ENCODE measurements at places on chromosomes 3 and 15. TPM values are rescaled to one million over a fixed set of nuclear protein-coding genes. Genes with fewer than 3 reads are reported as not detected.

SLC2A2 gene
- not detected for polyA plus RNA-seq

- DNase-seq: no peak
Observed at GRCh38 chr3:171186817-171187500, 160.4 kb upstream of the SLC2A2 start.

SLITRK3 gene
- 0.29 TPM for polyA plus RNA-seq

DNA sequence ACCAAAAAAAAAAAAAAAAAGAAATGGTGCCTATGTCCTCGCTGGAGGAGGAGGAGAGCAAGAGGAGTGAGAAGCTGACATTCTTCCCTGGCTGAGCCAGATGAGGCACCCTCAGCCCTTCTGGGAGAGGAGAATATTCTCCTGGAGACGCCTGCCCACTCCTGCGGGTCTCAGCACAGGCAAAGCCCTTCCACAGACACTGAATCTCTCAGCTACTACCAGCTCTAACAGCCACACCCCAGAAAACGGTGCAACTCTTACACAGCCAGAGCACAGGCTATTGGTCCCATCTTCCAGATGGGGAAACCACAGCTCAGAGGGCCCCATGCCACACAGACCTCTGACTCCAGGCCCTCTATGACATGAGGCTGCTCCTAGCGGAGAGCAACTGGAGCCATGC, 5.7 kb downstream of the RASL12 start:
- DNase-seq: no peak

CCDC33 gene
- 0.07 TPM for polyA plus RNA-seq

GRCh38 chr15:100284701-100285100, 57.1 kb downstream of the ADAMTS17 start:
- peak; percentile 71 for DNase-seq

- DNase-seq: no peak
Observed at GRCh38 chr15:36667296-36667695, 87.9 kb downstream of the CDIN1 start.

CASR gene
- polyA plus RNA-seq: not detected

- DNase-seq: no peak
Observed at GRCh38 chr3:138688871-138689299, 80.3 kb downstream of the FAIM start.

PLA2G4F gene
- 1.1 TPM for polyA plus RNA-seq

GRCh38 chr3:3081381-3082233, 28.6 kb downstream of the IL5RA start:
- DNase-seq: no peak

DNA sequence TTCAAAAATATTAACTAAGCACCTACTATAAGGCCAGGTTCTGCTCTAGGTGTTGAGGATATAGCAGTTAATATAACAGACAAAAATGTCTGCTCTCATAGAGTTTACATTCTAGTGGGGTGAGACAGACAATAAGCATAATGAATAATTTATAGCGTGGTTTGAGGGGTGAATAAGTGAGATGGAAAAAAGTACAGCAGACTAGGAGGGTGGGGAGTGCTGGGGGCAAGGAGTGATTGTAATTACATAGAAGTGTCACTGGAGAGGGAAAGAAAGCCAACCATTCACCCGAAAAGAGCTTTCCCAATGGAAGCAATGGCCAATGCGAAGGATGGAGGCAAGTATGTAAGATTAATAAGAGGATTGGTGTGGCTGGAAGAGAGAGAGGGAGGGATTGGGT, 552.9 kb upstream of the KCNMB2 start:
- DNase-seq: no peak

KCNMB2 gene
- 4.6 TPM for polyA plus RNA-seq

DNA sequence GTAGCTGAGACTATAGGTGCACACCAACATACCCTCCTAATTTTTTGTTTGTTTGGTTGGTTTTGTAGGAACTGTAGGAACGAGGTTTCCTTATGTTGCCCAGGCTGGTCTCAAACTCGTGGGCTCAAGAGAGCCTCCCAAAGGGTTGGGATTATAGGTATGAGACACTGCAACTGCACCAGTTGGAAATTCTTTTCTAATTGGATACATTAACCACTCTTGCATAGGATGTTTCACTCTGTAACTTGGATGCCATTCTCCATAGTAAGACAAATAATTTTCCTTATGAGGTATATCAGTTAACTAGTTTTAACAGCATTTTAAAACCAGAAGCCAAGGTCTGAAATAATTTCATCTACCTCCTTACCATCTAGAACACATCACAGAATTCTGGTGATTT, 6.7 kb upstream of the ALCAM start:
- no peak for DNase-seq

GRCh38 chr15:35874260-35874905, 328.4 kb upstream of the DPH6 start:
- DNase-seq: no peak

P2RY14 gene
- 1.9 TPM for polyA plus RNA-seq

- DNase-seq: no peak
Observed at GRCh38 chr15:40151991-40152390, 8.9 kb upstream of the BUB1B start.

CHRNA3 gene
- 0.11 TPM for polyA plus RNA-seq

DNA sequence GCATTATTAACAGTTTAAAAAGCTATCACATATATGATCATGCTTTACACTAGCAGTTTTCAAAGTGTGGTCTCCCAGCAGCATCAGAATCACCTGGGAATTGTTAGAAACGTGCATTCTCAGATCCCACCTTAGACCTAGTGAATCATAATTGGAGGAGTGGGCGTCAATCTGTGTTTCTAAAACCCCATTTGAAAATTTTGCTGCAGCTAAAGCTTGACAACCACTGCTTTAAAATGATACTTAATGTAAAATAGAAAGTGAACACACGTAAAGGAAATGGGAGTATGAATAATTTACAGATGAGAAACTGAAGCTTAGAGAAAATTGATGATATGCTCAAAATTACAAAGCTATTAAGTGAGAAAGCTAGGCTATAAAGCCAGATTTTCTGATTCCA, 62.3 kb downstream of the SLC9C1 start:
- DNase-seq: no peak

CFAP100 gene
- polyA plus RNA-seq: not detected

SKOR1 gene
- 0.11 TPM for polyA plus RNA-seq

LRRC31 gene
- polyA plus RNA-seq: not detected

DNA sequence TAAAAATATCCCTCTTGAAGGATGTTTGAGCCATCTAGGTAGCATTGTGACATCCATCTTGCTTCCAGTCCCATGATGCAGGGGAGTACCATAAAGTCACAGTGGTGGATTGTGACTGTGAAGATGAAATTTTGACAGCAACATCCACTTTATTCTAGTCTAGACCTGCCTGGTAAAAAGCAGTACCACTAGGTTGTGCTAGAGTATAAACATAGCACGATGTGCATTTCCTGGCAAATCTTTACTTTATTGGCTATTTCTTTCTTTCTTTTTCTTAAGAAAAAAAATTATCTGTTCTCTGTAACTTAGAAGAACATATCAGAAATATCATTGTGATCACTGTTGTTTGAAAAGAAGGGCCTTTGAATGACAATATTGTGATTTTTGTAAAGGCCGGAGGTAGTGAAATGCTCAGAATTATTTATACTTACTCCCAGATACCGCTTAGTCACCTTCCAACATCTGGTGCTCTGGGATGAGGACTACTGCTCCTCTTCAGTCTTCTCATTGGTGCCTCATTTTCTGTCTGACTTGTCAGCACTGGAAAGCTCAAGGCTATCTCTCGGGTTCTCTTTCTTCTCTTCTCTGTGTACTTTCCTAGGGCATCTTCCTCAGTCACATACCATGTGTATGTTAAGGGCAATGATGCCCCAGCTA, 35.6 kb downstream of the AGBL1 start:
- no peak for DNase-seq

GPR62 gene
- 0.34 TPM for polyA plus RNA-seq

GRCh38 chr3:78919021-78919755, 848.6 kb downstream of the ROBO1 start:
- no peak for DNase-seq

GRCh38 chr3:186589121-186589520, 18.6 kb downstream of the DNAJB11 start:
- no peak for DNase-seq

- no peak for DNase-seq
Observed at GRCh38 chr3:5437783-5438323, 250.3 kb downstream of the EDEM1 start.

GRCh38 chr15:59291213-59291549, 81.5 kb downstream of the MYO1E start:
- DNase-seq: no peak

DNA sequence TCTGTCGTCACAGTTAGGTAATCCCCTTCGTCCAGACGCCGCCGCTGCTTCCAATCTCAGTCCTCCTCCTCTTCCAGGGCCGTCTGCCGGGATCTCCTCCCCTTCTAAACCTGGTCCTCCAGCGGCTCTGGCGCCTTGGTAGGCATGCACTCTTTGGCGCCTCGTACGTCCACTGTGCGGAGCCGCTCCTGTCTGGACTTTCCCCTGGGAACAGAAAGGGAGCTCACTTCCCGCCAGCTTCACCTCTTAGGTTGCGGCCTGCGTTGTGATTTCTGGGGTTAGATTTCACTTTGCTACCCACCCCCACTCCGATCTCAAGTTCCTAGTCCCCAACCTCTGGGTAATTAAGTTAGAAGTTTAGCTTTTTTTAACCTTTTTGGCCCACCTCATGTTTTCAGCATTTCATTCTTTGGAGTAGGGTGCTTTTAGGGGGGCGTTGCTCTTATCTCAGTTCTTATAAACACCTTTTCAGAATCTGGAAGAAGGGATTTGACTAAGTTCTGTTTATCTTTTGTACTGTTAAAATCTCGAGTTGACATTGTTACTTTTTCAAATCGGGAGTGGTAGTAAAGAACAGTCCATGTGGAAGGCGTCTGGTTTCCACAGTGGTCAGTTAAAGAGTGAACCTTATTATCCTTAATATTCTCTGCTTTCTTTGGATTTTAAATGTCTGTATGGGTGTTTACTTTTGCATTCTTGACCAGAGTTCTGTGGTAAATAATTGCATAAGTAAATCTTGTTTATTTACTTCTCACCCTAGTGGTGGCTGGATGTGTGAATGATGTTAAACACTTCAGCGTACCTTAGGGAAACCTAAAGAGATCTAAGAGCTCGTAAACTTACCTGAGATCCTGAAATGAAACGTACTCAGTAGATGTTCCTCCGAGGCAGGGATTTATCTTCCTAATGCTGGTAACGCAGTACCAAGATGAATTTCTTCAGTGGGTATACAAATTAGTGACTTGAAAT, 611 bp downstream of the CTDSPL2 start:
- DNase-seq: no peak

Data from right cardiac atrium (tissue), 5 donors.